CD4-positive, alpha-beta T cell treated with Interleukin-2 at 100 ng/mL for 4 hours (primary cell): ENCODE measurements at places on chromosomes 1 and 21.
A peak's percentile ranks its signal among the peaks of the same experiment; 100 is the strongest.

- peak; percentile 46 for DNase-seq
These were observed 7.0 kb downstream of the KCNAB2 start for GRCh38 chr1:6052543-6053205.

DNA sequence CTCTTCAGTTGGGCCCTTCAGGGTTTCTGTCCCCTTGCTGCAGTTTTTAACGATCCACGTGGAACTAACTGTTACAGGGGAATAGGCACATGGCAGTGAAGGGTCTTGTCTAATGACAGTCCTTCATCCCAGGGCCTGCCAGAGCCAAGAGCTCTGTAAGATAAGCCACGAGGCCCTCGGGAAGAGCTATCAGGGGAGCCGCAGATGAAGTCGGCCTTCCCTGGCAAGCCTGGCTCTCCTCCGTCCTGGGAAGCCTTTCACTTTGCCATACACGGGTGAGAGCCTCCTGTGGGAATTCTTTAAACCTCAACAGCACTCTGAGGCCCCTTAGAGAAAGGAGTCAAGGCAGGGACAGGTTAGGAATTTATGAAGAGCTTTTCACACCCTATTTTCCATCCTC lies 29.0 kb downstream of the ACP6 start:
- DNase-seq: no peak

DNA sequence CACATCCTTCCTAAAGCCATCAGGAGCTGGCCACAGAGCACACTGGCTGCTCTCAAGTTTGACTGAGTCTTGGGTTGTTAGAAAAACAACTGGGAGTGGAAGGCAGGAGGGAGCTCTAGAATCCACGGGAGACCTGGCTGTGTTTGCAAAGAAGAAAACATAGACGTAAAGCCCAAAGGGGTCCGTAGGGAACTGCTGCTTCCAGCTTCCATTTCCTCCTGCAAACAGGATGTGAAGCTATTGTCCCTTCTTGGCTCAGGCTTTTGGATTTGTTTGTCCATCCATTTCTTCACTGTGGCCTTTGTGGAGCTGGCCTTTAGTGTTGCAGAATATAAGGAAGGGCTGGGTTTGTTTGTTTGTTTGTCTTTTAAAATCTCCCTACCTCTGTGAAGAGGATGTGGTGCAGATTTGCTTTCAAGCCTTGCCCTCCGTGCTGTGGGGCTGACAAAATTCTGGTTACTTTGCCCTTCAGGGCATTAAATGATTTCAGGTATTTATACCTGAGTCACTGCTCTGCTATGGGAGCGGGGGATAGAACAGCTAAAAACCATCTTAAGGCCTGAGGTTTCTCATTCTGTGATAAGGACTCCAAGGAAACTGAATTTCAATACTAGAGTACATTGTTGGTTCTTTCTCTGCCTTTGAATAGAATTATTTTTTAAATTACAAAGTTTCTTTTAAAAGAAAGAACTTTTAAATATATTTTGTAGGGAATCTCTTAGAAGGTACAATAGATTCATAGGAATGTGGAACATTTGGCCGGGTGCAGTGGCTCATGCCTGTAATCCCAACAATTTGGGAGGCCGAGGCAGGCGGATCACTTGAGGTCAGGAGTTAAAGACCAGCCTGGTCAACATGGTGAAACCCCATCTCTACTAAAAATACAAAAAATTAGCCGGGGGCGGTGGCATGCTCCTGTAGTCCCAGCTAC lies 74.3 kb downstream of the MPZL1 start:
- no peak for DNase-seq

GRCh38 chr1:54982739-54983138 lies 2.3 kb downstream of the TMEM61 start:
- DNase-seq: no peak

- DNase-seq: no peak
These were observed 137.8 kb upstream of the KRTAP19-8 start for GRCh38 chr21:31176080-31176551.

DNA sequence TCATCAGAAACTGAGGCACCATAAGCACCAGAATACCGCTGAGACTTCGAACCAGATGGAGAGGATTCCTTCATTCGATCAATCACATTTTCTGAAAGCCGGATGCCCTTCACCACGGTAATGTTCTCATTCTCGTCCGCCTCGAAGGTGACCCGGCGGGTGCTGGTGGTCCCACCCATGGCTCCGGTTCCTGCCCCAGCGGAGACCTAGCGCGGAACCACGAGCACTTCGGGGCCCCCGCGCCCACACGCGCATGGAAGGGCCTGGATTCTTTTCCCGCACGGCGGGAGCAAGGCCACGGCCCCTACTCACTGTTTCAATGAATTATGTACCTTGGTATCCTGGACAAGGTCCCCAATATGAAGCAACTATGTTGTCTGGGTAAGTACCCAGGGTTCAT lies 33.1 kb upstream of the WDTC1 start:
- no peak for DNase-seq

- no peak for DNase-seq
These were observed 314 bp downstream of the DPH5 start for GRCh38 chr1:101025283-101025656.

DNA sequence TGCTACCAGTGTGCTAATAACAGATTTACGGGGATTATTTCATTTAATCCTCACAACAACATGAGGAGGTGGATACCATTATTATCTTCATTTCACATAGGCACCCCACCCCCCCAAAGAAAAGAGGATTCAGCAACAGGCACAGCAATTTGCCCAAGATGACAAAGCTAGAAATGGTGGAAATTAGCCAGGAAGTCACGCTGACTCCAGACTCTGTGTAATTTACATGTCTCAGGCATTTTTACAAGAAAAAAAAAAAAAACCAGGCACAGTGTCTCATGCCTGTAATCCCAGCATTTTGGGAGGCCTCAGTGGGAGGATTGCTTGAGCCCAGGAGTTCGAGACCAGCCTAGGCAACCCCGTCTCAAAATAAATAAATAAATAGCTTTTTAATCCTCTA lies 37.5 kb upstream of the PRDM2 start:
- no peak for DNase-seq

DNA sequence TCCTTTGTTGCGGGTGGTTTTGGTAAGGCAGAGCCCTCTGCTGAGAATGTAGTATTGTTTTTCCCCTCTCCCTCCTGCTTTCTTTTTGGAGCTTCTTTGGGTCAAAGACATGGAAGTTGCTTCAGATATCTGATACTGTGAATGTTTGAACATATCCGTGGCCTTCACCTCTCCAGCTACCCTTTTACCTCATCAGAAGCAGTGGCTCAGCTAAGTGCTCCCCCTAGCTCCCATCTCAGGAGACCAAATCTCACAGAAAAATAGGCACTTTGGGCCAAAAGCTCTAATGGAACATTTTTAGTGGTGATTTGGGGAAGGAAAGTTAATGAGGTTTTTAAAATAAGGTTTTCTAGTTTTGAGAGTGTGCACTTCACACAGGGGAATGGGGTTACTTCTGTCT lies 6.3 kb downstream of the TMEM200B start:
- DNase-seq: no peak

- DNase-seq: no peak
These were observed 75.1 kb downstream of the PGM1 start for GRCh38 chr1:63668298-63668697.

- no peak for DNase-seq
These were observed 71.9 kb downstream of the NAV1 start for GRCh38 chr1:201610858-201611257.

DNA sequence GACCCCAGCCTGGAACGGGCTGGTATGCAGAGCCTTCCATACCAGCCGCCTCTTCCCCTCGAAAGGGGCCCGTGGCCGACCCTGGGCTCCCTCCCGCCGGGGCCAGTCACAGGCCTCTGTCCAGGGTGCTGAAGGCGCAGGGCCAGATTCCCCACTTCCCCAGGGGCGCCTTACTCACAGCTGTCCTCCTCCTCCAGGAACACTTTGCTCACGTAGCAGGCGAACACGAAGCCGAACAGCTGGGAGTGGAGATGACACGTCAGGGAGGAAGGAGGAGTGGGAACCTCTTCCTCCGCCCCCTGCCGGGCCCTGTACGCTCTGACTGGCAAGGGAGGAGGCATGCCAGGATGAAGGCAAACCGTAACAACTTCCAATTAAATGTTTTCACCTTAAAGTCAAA lies 57.3 kb downstream of the NKAIN1 start:
- DNase-seq: peak; percentile 37

DNA sequence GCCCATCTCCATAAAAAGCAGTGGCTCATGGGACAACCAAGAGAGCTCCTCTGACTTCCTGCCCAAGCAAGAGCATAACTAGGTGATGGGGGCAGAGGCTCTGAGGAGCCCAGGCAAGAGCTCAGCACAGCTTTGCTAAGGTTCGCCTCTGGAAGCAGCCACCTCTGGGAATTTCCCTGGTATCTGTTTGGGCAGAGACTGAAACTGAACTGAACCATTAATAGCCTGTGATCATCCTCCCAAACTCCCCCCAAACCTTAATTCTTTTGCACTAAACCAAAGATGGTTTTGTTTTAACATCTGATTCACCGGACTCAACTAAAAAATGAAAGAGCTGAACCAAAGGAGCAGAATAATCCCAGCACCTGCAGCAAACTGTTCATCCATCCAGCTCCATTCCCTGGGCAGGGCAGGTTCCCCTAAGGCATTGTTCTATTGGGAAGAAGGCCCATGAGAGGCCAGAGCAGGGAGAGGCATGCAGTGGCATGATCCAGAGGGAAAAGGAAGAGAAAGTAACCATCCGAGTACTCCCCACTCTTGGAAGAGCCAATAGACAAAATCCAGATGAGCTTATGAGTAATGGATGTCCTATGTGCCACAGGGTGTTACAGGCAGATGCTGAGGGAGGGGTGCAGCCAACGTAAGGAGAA lies 77.8 kb upstream of the KAZN start:
- no peak for DNase-seq

DNA sequence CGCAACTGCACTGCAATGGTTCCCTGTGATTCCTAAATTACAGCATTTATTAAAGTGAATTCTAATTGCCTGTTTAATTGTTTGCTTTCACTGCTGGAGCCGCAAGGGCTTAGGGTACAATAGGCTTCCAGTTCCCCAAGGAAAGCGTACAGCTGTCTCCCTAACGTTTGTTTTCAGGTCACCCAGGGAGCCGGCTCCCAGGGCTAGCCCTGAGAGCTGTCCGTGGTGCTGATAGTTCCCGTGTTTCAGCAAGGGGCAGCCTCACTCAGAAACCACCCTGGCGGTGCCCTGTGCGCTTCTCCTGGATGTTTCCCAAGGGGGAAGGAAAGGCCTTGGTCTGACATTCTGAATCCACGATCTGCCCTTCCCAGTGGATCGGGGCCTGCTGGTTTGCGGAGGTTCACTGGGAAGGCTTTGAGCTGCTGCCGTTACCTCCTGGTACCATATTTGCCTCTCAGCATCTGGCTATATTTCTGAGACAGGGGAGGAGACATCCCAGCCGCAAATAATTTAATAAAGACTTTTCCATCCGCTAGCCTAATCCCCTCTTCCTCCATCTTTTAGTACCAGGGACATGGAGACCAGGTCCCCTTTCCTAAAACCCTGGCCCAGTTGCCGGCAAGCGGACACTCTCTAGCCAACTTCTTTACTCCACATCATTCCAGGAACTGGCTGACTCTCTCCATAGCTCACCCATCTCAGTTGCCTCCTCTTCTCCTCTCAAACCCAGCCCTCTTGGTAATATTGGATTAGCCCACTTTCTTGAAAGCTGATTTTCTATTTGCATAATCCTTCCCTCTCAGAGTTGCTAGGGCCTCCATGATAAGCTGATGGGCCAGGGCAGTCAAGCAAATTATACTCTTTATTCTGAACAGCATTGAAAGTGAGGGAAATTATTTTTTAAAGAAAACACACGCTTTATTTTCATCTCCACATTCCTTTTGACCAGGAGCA lies 149.0 kb downstream of the IGSF21 start:
- DNase-seq: no peak

- peak; percentile 69 for DNase-seq
These were observed 13.2 kb upstream of the PRMT2 start for GRCh38 chr21:46622226-46622625.

- no peak for DNase-seq
These were observed 81.7 kb upstream of the ADAM30 start for GRCh38 chr1:119978018-119978505.

DNA sequence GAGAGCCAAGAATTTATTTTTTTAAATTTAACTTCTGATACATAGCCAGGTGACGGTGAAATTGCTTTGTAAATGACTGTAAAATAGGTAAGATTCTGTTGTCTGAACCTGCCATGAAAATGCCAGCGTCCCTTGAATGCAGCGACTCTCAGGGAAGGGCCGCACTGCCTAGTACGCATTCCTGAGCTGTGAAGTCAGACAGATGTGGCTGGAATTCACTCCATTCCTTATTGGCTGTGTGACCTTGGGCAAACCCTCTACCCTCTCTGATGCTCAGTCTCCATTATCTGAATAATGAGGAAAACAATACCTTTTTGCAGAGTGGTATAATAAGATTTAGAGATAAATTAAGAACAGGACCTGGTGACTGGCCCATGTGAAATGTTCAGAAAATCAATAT lies 167.1 kb upstream of the DAB1 start:
- no peak for DNase-seq

GRCh38 chr1:160338580-160338979 lies 4.5 kb downstream of the COPA start:
- DNase-seq: no peak

DNA sequence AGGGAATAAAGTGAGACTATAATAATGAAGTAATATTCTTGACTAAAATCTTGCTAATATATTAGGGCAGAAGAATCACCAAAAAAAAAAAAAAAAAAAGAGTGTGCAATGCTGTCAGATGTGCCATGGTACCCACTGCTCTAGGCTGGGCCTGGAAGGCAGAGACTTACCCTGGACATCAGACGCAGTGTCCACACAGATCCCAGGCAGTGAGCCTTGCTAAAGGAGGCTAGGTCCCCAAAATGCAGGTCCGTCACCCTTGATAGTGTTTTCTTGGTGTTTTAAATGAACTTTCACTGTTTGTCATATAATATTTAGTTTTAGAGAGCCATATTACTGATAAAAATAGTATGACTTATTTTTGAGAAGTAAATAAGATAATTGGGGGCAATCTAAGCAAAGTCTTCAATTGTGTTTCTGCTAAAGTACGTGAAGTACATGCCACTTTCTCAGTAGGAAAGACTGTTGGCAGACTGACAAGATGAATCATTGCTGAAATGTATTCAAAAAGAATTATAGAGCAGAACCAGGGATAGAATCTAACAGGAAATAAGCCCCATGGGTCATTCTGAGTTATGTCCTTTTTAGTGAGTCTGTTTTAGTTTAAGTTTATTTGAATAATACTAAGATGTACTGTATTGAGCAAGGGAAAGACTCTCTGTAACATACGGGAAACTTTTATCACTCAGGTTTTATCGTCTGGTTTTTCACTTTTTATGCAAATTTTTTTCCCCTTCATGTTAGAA lies 74.6 kb upstream of the PDC start:
- no peak for DNase-seq
